ENCODE measurements at places on chromosomes 2 and 18.

DNA sequence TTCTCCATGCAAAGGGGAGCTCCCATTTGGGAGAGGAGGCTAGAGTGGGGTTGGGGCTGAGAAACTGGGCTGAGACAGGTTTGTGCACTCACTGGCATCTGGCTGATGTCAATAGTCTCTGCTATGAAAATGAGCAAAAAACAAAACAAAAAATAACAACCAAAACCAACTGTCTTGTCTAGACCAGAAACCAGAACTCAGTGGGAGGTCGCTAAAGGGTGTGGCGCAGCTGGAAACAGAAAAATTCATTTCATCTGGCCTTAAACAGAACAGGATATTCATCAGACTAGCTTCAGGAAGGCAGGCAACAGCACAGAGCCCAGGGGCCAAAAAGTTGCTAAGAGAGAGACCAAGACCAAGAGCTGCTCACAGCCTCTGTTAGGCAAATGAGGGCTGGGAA, 126.1 kb downstream of the THNSL2 start:
- no peak for DNase-seq

DNA sequence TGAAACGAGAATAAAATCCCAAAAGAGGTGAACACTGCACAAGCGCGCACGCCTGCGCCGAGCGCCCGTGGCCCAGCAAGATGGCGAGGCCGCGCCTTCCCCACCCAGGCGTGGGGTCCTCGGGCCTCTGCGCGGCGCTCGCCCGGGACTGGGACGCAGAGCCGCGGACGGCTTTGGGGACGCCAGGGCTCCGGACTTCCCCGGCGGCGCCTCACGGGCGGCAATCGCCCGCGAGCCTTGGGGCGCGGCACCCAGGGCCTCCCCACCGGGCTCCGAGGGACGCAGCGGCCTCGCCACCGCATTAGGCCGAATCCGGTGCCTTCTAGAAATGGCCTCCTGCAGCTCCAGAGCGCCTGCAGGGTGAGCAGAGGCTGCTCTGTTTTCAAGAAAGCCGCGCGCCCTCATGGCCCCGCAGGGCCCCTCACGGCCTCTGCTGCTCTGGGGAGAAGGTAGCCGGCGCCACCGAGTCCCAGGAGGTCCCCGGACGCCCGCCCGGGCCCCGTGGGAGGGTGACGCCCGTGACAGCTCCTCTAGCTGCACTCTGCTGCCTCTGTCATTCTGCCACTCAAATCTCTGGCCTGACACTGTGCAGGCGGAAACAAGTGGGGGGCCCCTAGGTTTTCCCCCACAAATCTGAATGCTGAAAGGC, 35.9 kb upstream of the POMC start:
- DNase-seq, result no peak

DNA sequence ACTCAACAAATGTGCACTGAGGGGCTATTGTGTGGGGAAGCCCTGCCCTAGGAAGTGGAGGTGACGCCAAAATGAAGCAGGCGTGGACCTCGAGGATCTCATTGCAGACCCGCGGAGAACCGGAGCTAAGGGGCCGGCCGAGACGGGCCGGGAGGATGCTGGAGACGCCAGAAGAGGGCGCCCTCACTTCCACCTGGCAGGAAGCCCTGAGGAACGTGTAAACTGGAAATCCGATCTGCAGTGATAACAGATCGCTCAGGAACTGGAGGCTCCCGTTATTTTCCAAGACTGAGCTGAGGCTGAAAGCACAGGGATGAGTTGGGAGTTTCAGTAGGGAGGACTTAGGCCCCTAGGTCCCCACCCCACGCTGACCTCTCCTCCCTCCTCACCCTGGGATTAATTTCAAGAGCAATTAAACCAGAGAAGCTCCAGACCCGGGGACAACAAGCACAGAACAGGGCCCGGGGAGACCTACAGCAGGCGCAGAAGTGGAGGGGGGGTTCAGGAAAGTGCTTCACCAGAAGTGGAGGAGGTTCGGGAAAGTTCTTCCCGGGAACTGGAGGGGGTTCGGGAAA, 7.7 kb upstream of the COL6A3 start:
- peak; percentile 72 for DNase-seq

DNA sequence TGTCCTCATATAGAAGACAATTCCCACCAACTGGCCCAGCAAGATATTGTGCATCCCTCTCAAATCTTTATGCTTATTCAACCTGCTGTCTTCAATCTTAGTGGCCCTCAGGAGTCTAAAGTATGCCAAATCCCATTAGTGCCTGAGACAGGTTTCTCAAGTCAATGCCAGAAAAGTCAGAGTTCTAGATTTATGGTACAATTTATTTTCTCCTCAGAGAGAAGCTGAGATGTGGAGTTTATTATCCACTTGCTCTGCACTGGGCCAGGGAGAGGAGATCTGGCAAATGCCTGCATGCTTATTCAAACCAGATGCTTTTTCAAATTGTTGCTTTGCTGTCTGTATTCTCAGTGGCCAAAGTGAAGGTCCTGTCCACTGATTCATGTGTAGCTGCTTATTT, 825.2 kb downstream of the METTL4 start:
- DNase-seq, result no peak

- DNase-seq, result no peak
Observed at GRCh38 chr2:118529908-118530599, 317.4 kb downstream of the EN1 start.

DNA sequence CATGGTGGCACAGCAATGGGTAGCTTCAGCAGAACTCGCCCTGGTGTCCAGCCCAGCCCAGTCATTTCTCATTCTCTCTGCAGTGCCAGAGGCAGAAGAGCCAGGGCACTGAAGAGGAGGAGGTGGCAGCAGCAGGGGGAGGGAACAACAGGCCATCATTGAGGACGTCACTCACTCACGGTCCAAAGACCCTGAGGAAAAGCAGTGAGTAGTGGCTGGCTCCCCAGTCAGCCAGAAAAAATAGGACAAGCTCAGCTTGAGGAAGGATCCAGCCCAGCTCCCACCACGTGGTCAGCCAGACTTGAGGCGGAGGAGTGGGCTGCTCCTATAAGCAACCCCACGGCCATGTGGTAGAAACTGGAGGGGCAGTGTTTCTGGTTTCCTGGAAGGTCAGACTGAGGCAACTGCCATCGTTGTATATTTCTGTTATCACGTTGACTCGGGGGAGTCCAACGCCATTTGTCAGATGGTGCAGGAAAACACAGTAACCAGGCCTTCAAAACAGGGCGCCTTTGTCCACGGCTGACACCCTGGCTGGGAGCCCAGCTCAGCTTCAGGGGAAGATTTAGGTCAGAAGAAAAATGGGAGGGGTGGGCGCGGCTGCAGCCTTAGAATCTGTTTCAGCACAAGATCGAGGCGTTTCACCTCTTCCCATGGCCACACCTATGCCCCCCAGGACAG, 19.0 kb upstream of the TMEM247 start:
- DNase-seq, result no peak

DNA sequence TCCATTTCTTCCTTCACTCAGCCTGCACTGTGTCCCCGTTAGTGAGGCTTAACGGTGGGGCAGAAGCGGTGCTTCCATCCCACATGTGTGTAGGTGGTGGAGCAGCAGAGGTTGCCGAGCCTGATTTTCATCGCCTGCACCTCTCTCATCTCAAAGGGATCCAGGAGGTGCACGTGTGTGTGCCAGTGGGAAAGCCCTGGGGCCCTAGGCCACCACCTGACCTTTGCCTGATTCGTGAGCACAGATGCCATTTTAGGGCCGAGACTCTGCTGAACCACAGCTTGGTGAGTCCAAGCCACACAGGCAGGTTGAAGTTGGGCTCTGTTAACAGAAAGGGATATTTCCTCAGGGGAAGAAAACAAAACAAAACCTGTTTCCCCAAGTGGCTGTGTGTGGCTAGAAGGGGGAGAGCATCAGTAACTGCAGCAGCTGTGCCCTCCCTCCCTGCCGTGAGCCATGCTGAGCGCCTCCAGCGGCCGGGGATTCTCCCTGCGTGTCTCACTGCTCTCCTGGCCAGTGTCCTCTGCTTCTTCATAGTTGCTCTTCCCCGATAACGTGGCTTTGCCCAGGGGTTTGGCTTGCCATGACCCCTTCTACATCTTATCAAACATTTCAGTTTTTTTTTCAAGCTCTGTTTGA, 81.5 kb downstream of the MAPRE2 start:
- no peak for DNase-seq

- DNase-seq, result no peak
Observed at GRCh38 chr18:79576686-79577351, 102.8 kb upstream of the CTDP1 start.
